ENCODE measurements at places on chromosomes 3 and 15.

GRCh38 chr15:100291106-100291505, 50.7 kb downstream of the ADAMTS17 start:
- no peak for DNase-seq

- no peak for DNase-seq
These were observed 227.6 kb downstream of the NECTIN3 start for GRCh38 chr3:111299192-111299615.

DNA sequence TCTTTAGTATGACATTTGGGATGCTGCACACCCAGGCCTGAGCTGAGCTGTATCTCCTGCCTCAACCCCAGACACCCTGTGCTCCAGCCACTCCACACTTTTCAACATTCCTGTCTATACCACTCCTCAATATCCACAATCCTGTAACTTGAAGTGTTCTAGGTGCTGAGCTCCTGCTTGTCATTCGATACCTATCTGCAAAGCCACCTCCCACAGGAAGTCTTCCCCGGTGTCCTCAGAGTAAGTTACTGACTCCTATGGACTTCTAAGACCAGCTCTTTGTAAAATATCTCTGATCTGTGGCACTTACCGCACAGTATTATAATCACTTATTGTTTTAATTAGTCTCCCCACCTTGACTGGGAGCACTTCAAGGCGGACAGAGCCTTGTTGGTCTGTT, 1.2 kb upstream of the CAV3 start:
- no peak for DNase-seq

GRCh38 chr3:51706788-51707731, at the start of gene GRM2:
TSS of gene GRM2 (plus strand) at chr3:51707068. CDS start at chr3:51708984, 1,916 bp downstream.
- no peak for DNase-seq

DNA sequence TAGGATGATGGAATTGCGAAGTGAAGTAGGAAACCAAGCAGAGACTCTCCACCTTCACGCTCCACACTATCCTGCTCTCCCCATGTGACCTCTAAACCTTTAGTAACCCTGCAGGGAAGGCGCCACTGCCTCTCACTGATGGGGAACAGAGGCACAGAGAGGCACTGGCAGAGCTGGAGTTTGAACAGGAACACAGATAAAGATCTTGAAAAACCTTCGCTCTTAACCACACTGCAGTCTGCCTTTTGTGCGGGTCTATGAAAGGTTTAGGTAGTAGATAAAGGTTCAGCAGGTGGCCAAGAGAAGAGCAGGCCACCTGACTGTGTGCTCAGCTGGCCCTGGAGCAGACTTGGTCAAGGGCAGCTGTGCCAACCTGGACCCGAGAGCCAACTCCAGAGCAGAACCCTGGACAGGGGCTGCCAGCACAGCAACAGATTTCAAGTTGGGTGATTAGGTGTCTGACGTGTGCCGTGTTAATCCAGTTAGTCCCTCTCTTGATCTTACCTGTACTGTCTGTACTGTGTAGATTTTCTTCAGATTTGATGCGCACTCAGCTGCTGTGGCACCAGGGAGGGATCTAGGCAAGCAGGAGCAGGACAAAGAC, 15.2 kb downstream of the EIF4E3 start:
- no peak for DNase-seq

GRCh38 chr3:47365213-47366153, 15.3 kb upstream of the PTPN23 start:
- no peak for DNase-seq

DNA sequence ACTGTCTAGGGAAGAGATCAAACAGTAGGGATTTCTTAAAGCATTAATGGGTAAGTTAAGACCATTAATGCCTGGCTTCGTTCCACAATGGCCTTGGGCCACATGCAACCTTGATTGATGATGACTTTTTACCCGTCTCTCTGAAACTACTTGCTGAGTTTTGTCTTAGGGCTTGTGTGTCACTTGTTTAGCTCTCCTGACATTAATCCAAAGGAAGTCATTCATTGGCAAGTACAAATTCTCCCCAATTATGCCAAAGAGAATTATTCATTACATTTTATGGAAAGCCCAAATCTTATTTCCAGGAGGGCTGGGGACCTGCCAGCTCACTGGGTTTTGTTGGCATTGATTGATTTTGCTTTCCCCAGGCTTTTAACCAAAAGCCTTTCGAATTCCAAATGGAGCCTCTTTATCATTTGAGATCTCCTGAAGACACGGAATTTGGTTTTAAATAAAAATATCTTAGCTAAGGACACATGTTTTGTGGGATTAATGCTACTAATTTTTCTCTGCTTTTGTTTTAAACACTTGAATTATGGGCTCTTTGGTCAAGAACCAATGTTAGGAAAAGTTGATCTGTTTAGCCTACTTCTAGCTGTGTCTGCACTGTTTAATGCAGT, 40.7 kb downstream of the SERPINI1 start:
- DNase-seq, result no peak

DNA sequence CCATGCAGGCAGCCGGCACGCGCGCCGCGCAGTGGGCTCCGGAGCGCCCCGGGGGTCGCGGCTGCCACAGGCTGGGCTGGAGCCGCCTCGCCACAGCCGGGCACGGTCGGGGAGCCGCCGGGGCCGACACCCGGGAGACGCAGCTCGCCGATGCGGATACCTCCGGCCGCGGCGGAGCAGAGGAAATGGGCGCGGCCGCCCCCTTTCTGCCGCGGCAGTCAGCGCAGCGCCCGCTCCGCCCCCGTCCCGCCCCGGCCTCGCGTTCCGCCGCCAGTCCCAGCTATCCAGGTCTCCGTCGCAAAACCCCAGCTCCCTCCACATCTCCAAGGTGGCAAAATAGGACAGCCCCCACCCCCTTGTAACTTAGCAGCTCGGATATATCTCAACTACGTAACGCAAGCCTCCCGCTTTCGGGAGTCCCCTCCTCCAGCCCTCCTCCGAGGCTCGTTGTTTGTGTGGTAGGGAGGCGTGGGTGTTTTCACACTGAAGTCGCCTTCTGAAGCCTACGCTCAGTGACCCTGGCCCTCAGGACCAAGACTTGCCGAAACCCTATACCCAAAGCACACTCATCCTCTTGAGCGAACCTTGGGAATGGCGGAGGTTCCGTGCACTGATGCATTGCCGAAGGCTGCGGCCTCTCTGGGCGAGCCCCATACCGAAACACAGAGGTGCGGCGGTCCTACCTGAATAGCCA, at the start of gene SH3BP5:
Gene SH3BP5 (minus strand): TSS at position 182 of the 694 bp plus-strand sequence. CDS start 178 bp downstream, at position 4.
- DNase-seq, result peak; percentile 59

DNA sequence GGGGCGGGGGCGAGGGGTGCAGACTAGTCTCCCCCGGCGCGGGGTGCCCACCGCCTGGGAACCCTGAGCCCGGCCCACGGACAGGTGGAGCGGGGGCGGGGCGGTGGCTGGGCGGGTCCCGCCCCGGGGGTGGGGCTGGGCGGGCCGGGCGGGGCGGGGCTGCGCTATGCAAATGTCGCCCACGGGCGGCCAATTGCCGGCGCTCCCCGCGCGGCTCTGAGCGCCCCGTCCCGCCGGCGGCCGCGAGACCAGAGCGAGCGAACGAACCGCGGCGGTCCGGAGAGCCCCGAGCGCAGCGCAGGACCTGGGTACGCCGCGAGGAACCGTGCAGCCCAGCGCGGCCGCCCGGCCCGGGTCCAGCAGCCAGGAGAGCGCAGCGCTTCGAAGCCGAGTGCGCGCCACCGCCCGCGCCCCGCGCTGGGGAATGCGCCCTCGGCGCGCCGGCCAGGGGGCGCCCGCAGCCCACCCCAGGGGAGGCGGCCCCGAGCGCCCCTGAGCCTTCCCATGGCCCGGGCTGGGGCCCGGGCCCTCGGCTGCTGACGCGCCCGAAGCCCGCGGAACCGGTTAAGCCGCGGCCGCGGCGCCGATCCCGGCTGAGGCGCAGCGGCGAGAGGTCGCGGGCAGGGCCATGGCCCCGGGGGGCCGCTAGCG, at the start of gene SEMA3F:
Gene SEMA3F (plus strand): TSS at position 485 of the 651 bp plus-strand sequence. CDS start 4,299 bp downstream, outside the sequence.
- DNase-seq, result peak; percentile 48

Measured in stimulated activated CD8-positive, alpha-beta memory T cell treated with anti-CD3 and anti-CD28 coated beads, Interleukin-2, amount 100 ng/mL, for 48 hours (primary cell).